ENCODE measurements at places on chromosomes 6 and 20.

DNA sequence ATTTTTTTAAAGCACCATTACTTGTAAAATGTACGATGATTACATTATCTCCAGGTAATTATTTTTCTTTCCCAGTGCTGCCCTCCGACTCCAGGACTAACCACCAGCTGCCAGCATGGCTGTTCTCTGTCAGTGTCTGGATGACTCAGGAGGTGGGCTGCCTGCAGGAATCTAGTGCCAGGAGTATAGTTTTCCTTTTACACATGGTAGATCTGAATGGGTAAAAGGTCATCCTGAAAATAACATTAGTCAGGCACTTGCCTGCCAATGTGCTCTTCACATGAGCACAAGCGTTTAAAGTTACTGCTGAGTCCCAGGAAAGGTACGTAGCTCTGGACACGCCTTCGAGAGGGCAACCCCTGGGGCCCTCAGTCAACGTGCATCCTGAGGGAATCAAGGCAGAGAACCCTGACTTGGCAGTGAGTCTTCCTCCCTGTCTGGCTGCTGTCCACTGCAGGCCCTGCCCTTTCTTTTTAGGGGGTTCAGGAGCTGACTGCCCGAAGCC is 2.4 kb downstream of the DYNLT1 start:
- DNase-seq = no peak

DNA sequence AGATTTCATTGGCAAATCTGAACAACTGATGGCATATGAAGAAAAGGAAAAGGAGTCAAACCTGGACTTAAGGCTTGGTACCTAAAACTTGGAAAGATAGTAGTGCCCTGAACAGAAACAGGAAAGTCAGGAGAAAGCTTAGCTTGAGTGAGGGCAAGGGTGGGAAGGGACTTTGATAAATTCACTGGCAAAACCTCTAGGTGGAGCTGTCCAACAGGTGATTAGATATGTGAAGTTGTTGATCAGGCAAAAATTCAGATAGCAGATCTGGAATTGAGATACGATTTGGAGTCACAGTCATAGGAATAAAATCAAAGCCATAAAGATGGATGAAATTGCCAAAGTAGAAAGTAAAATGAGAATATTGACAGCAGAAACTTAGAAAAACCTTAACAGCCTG is 16.1 kb upstream of the ZNF292 start:
- no peak for DNase-seq

DNA sequence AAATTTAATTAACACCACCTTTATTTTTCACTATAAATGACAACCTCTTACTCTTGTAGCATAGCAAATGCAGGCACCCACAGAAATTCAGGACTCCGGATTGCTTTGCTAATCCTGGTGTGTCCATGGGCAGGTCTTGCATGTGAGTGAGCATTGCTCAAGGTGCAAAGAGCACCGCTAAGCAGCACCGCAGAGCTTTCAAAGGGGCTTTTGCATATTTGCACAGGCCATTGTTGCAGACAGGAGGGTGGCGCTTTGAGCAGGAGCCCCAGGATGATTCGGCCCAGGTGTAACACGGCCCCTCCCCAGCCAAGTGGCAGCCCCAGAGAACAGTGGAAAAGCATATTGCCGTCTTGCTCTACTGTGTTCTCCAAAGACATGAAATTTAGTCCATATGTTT is 293.2 kb downstream of the NRN1 start:
- no peak for DNase-seq

- no peak for DNase-seq
These were observed 12.2 kb downstream of the PPARD start for GRCh38 chr6:35354361-35355135.

GRCh38 chr6:140379919-140380318 is 1005.5 kb upstream of the CITED2 start:
- DNase-seq = no peak

- no peak for DNase-seq
These were observed 169.2 kb downstream of the GRM4 start for GRCh38 chr6:33976437-33977360.

DNA sequence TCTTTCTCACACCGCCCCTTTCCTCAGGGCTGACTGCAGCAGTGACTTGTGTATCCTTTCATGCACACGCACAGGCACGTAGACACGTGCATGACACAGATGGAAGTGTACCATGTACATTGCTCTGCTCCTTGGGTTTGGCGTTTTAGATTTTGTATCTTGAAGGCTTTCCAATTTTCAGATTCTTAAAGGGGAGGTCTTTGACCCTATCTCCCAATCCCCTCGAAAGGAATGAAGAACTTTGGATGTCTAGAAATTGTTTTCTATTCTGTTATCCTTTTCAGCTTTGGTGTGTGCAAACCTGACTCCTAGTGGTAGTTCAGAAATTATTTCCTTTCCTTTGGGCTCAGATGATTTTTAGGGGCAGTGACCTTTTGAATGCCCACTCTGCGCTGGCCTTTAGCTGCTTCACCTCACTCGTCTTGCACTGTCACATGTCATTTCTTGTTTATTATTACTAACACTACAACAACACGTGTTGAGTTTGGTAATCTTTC is 63.0 kb downstream of the HIVEP1 start:
- DNase-seq = no peak

GRCh38 chr6:147528511-147529145 is 20.1 kb downstream of the SAMD5 start:
- DNase-seq = no peak

GRCh38 chr6:42440778-42441696 is 10.7 kb downstream of the TRERF1 start:
- DNase-seq = no peak

Measured in stimulated activated CD8-positive, alpha-beta memory T cell treated with anti-CD3 and anti-CD28 coated beads, Interleukin-7, amount 100 ng/mL, for 48 hours (primary cell).